ENCODE measurements at places on chromosomes 12 and 14. TPM values are rescaled to one million over a fixed set of nuclear protein-coding genes. Genes with fewer than 3 reads are reported as not detected.

Gene FITM1
- polyA plus RNA-seq, result 2.5 TPM

Gene RDH16
- 0.17 TPM for polyA plus RNA-seq

Gene ZFC3H1
- 2.5 TPM for polyA plus RNA-seq

Gene TAS2R50
- polyA plus RNA-seq, result not detected

Gene TMTC1
- polyA plus RNA-seq, result 5.4 TPM

Gene BCL2L14
- polyA plus RNA-seq, result not detected
